ENCODE measurements at places on chromosomes 5 and 9. TPM values are rescaled to one million over a fixed set of nuclear protein-coding genes. Genes with fewer than 3 reads are reported as not detected.

The FGF10 gene
- 0.40 TPM for polyA plus RNA-seq

The DOK3 gene
- polyA plus RNA-seq = 2.8 TPM

The CARTPT gene
- not detected for polyA plus RNA-seq

The GZMA gene
- not detected for polyA plus RNA-seq

GRCh38 chr9:117204971-117205370, 209.9 kb downstream of the ASTN2 start:
- no peaks in the 10 kb centered on the region for H3K36me3 ChIP-seq
- peaks cover 6% of the 10 kb centered on the region for H3K4me1 ChIP-seq
- no peak overlapping the region for H3K27ac ChIP-seq
